Activated CD4-positive, alpha-beta T cell treated with anti-CD3 and anti-CD28 coated beads, Interleukin-2, amount 50 U/mL, for 24 hours (primary cell): ENCODE measurements at places on chromosomes 1 and 21.

- no peak for DNase-seq
Observed at GRCh38 chr21:18545908-18546307, 142.3 kb upstream of the TMPRSS15 start.

DNA sequence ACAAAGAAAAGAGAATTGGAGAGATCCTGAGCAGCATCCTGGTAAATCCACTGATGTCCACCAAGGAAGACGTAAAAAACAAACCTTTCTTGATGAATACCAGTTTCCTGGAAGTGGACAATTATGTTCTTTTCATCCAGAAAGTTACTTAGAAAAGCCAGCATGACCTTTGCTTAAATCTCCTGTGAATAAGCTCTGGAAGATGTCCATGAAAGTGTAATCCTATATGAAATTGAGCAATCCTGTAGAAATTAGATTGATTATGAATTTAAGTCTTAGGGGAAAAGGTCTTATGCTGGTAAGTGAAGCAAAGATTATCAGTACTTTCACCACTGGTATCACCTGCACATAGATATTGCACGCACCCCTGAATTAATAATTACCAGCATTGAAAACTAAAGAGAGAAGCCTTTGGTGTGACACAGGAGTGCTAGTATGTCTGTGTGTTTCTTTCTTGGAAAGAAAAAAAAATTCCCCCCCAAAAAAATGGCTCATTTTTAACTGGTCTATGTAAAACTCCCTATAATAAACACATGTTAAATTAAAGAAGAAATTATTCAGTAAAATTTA lies 164.5 kb upstream of the LHX8 start:
- no peak for DNase-seq

- DNase-seq = no peak
Observed at GRCh38 chr1:24657781-24658180, 14.7 kb downstream of the SRRM1 start.

GRCh38 chr1:202237052-202237451 lies 43.5 kb downstream of the LGR6 start:
- DNase-seq = no peak

- no peak for DNase-seq
Observed at GRCh38 chr1:57599236-57599994, 175.6 kb upstream of the DAB1 start.

- DNase-seq = no peak
Observed at GRCh38 chr1:1536019-1536937, 4.1 kb downstream of the TMEM240 start.

- no peak for DNase-seq
Observed at GRCh38 chr1:33547576-33547975, 75.1 kb downstream of the ZSCAN20 start.

GRCh38 chr21:42473498-42474042 lies 22.5 kb downstream of the RSPH1 start:
- DNase-seq = no peak

DNA sequence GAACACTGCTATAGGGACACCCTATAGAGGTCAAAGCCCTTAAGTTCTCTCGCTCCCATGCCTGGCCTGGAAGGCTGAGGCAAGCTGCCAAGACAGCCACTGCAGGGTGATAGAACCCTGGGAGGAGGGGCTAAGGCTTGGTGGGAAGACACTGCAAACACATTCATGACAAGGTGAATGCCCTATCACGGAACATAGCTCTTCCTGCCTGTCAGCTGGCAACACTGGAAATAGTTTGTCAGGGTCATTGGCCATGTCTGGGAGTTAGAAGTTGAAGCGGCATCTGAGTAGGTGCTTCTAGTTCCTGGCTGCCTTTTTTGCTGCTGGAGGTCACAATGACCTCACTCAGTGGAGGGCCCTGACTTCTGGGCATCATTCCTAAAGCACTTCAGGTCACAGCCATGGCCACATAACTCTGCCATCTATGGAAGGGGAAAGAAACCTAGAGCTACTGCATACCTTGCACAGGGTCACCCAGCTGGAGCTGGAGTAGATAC lies 4.2 kb downstream of the FABP3 start:
- no peak for DNase-seq

DNA sequence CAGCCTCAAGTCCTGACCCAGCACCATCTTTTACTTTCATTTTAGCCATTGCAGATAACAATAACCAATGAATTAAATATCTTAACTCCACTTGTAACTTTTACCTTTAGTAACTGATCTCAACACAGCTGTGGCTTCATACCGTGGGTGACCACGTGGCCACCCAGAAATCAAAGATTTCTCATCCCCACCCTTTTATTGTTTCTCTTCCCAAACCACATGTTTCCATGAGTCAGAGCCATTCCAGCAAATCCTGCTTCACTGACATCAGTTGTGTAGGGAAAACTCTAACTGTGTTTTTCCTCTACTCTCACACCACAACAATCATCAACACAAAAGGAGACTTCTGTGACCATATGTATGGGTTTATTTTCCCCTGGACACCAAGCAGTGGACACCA lies 25.1 kb upstream of the BRDT start:
- no peak for DNase-seq

- DNase-seq = no peak
Observed at GRCh38 chr1:2384130-2384860, 7.1 kb downstream of the MORN1 start.

DNA sequence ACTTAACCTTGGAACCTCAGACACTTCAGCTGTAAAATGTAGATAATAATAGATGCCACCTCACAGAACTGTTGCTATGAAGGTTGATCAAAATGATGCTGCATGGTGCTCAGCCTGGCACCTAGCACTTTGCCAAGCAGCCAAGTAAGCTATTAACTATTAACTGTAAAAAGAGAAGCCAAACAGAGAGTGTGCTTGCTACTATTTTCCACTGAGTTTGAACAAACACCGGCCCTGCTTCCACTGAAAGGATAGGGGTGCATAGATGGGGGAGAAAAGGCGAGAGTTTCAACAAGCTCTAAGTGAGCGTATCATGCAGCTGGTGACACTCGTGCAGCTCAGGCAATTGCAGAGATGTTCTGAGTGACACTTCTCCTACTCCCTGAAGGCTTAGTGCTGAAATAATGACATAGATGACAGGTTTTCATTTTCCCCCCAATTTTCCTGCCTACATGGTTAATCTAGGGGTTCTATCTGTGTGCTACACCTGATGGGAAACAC lies 78.2 kb downstream of the GPR88 start:
- no peak for DNase-seq

DNA sequence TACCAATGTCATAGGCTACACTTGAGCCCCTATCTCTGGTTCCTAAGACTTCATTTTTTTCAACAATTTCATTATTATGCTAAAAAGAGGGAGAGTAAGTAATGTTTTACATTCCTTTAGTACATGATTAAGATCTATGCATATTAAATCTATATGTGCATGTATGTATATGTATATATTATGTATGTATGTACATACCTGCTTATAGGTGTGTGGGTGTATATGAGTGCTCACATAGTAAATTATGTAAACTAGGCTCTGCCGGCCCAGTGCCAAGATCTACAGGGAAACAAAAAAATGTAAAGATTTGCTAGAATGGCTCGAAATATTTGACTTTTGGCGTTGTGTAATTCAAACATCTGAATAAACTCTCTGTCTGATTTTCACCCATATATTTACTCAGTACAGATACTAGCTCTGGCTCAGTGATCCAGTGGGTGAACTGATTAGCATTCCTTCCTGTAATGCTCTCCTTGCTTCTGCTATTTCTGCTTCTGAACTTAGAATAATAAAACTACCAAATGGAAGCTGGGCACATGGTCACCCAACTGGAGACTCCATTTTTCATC lies 113.1 kb upstream of the FGGY start:
- no peak for DNase-seq
